ENCODE measurements at places on chromosomes 4 and X. TPM values are rescaled to one million over a fixed set of nuclear protein-coding genes. Genes with fewer than 3 reads are reported as not detected.

DNA sequence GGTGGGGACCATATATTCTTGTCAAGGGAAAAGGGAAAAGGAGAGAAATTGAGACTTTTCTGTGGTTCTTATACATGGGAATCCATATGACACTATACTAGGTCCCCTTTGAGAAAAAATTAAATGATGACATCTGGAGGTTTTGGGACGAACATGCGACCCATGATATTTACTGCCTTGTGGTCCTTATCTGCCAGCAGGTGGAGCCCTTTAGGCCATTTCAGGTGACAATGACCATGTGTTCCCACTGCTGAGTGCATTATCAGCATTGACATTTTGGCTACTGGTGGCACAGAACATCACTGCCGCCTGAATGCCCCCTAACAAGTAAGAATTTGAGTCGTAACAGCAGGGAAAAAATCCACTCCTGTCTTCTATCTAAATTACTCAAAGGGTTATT lies 843.4 kb downstream of the FSTL5 start:
- no peaks in the 10 kb centered on the region for H3K4me1 ChIP-seq
- H3K4me3 ChIP-seq, result no peak overlapping the region
- no peaks in the 10 kb centered on the region for H3K36me3 ChIP-seq

DNA sequence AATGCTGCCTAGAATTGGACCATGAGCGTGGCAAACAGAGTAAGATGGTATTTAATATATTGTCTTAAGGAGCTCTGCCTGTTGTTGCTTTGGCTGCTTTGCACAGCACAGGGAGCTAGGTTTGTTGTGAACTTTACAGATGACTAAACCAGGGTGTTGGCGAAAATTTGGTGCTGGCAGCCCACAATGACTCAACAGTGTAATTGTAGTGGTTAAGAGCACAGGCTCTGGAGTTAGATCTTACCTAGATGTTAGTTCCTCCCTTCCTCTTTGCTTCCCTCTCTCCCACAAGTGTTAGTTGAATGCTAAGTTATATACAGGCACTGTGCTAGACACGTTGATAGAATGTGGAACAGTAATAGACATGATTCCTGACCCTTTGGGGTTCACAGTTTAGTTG lies 128.9 kb upstream of the TRPC5 start:
- H3K4me3 ChIP-seq, result no peak overlapping the region
- H3K27ac ChIP-seq, result no peak overlapping the region
- no peaks in the 10 kb centered on the region for H3K27me3 ChIP-seq
- DNase-seq, result no peak
- no peaks in the 10 kb centered on the region for H3K36me3 ChIP-seq
- H3K4me1 ChIP-seq, result no peaks in the 10 kb centered on the region

The SHISA3 gene
- not detected for polyA plus RNA-seq

The WAS gene
- 43.0 TPM for polyA plus RNA-seq

The FGFR3 gene
- polyA plus RNA-seq, result not detected

DNA sequence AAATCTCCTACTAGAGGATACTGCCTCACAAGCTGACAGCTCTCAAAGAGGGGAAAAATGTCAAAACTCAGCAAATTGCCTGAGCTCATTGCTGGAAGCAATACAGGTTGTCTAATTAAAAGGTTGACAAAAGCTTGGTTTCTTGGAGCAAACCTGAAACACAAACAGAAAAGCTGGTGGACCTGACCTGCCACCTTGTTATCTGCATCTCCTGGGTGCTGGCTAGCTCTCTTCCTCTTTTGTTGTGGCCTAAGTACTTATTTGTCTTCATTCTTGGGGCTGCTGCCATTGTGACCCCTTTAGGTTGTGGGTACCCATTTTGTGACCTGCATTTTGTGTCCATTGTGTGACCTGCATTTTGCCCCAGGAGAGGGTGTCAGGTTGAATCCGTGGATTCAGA lies 184.5 kb downstream of the KIT start:
- no peaks in the 10 kb centered on the region for H3K36me3 ChIP-seq
- H3K27ac ChIP-seq, result no peak overlapping the region
- peaks cover 2% of the 10 kb centered on the region for H3K27me3 ChIP-seq
- no peak overlapping the region for H3K4me3 ChIP-seq

The LINC00632 gene
- not detected for polyA plus RNA-seq

GRCh38 chr4:88005076-88005475 lies 2.4 kb upstream of the PKD2 start:
- DNase-seq, result no peak
- H3K4me1 ChIP-seq, result peaks cover 23% of the 10 kb centered on the region
- H3K27me3 ChIP-seq, result no peaks in the 10 kb centered on the region
- no peak overlapping the region for H3K27ac ChIP-seq
- H3K4me3 ChIP-seq, result no peak overlapping the region

DNA sequence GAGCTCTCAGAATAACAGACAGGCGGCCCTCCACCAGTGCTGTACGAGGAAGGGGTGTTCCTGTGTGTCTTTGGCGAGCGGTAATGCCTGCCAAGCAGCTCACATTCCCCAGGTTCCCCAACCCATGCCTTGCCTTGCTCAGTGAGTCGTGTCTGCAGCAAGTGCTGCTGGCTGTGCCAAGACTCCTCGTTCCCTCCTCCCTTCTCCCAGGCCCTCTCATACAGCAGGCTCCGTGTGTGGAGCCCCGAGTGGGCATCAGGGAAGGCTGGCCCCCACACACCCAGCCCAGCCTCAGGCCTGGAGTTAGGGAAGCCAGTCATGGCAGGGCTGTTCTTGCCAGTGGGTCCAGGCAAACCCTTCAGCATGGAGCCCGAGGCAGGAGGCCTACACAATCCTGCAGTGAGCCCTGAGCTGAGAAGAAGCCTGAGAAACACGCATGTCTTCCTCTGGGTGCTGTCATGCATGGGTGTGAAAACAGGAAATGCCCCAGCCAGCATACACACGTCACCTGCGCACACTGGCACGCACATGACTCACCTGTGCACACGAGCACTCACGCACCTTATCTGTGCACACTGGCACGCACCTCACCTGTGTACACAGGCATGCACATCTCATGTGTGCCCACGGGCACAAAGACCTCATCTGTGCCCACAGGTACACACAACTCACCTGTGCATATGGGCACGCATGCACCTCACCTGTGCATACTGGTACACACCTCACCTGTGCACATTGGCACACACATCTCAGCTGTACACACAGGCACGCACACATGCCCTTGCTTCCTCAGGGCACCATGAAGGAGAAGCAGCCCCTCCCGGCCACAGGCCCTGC lies 238.7 kb downstream of the DHRSX start:
- H3K27me3 ChIP-seq, result peaks cover 5% of the 10 kb centered on the region
- DNase-seq, result no peak
- peaks cover 10% of the 10 kb centered on the region for H3K36me3 ChIP-seq
- no peaks in the 10 kb centered on the region for H3K4me1 ChIP-seq
- no peak overlapping the region for H3K27ac ChIP-seq

Data from immature natural killer cell (primary cell).